ENCODE measurements at places on chromosomes 11 and 22. TPM values are rescaled to one million over a fixed set of nuclear protein-coding genes. Genes with fewer than 3 reads are reported as not detected.

PRRG4 gene
- polyA plus RNA-seq = 0.11 TPM

- no peak for DNase-seq
These were observed 9.9 kb downstream of the STK33 start for GRCh38 chr11:8584082-8584481.

XKR3 gene
- not detected for polyA plus RNA-seq

DNA sequence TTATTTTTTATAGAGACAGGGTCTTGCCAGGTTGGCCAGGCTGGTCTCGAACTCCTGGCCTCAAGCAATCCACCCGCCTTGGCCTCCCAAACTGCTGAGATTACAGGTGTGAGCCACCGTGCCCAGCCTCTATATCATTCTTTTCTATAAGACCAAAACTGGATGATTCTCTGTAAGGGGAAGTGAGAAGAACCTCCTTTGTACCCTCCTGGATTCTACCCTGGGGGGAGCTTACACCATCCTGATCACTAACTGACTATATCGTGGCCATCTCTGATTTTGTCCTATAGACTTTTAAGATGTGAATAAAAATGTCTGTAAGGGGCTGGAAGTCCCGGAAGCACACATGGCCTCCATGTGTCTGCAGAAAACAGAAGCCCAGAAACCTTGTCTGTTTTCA, 9.1 kb downstream of the PIWIL4 start:
- DNase-seq = no peak

GRCh38 chr11:126669416-126669815, 313.9 kb downstream of the ST3GAL4 start:
- DNase-seq = no peak

DNA sequence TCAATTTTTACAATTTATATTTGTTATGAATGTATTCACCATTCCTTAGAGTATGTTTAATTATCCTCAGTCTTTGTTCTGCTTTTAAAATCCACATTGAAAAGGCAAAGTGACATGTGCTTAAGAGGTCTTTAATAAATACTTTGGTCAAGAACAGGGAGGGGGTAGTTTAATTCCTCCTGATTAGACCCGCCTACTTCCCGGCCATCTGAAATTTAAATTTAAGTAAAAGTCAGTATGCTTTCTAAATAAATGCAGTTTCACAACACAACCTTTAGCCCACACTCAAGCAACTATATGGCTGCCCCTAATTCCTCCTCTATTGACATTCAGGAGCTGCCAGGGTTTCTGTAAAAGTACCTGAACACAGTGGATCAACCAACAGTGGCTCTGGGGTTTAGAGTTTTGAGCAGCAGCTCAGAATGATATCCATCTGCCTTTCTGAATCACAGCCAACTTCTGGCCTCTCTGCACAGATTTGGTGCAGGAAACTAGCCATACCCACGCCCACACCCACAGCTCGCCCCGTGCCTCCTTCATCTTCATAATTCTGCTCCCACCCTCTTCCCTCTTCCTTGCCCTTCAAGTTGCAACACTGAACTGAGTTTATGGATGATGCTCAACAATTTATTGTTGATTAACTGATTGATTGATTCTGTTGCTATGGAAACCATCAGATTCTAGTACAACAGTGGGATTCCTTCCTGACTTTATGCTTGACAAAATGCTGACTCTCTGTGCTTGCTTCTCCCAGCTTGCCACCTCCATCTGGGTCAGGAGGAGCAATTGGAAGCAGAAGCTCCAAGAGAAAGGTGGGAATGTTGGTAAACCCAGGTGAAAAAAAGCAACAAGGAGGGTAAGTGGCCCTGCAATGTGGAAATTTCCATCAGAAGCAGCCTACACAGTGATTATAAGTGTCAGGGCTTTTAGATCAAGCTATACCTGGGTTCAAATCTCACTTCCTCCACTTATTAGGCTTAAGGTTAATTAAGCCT, 70.8 kb downstream of the PANX1 start:
- DNase-seq = no peak

- no peak for DNase-seq
These were observed 783.6 kb downstream of the BRD1 start for GRCh38 chr22:49044091-49044490.

DNA sequence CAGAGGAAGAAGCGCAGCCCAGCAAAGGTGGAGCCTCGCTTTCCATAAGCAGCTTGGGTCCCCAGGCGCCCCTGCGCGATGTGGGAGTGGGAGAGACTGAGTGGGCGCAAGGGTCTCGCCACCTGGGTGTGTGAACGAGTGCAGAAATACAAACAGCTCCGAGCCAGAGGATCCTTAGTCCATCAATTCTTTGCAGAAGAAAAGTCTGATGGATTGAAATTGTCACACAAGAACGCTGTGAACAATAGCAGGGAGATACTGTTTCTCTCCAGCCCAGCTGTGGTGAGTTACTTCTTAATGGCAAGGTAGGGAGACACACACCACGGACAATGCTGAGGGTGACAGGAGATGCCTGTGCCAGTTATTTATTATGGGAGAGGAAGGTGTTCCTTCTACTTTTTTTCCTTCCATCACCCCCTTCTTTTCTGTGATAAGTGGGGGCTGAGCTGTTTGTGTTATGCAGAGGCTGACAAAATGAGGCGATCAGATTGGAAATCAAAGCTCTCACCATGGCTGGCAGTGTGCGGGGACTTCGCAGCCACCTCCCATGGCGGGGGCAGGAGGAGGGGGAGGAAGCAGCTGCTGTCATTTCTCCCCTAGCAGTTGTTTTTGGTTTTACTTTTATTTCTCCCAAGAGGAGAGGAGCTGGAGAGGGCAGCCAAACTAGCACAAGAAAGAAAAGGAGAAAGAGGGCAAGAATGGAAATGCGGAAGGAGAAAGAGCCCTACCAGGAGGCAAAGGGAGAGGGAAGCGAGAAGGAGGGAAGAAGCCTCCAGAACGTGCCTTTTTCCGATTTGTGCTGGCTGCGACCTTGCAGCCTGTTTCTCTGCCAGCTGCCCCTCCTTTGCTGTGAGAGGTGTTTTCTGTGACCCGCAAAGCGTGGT, 755.8 kb downstream of the NTM start:
- no peak for DNase-seq

- DNase-seq = peak; percentile 11
These were observed 496 bp downstream of the TMEM9B start for GRCh38 chr11:8963569-8964323.

ELFN2 gene
- 1.4 TPM for polyA plus RNA-seq

FOSL1 gene
- not detected for polyA plus RNA-seq

DNA sequence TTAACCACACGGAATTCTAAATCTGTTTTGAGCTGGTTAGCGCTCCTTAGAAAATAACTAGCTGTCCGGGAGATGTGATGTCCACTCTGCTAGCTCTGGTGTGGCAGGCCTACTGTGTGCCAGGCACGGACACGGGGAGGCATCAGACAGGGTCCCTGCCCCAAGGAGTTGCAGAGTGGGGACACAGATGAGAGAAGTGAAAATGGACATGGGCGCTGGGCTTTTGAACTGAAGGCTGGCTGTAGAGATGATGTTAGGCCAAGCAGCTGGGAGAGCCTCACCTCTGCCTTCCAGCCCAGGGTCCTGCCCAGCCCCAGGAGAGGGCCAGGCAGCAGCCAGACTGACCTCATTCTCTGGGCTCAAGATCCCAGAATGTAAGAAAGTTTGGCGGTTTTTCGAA, 368.6 kb downstream of the CTTN start:
- DNase-seq = no peak
